ENCODE measurements at places on chromosomes 11 and 22.
A peak's percentile ranks its signal among the peaks of the same experiment; 100 is the strongest.

DNA sequence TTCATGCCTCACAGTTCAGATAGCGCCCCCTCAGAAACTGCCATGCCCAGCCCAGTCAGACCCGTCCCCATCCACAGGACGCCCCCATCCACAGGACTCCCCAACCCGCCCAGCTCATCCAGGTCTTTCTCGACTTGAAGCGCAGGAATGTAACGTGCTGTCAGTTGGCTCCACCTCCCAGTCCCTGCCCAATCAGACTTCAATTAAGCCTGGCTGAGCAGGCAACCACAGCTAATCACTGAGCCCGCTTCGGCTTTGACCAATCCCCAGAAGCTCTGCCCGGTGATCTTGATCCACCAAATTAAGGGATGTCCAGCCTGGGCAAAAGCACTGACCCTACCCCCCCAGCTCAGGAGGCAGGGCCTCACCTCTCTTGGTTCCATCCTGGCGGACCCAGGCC is 10.5 kb upstream of the MFNG start:
- no peak for DNase-seq

- peak; percentile 59 for DNase-seq
These were observed 36.6 kb downstream of the APOL3 start for GRCh38 chr22:36123673-36124630.

GRCh38 chr11:103806130-103806895 is 230.1 kb upstream of the DDI1 start:
- no peak for DNase-seq

DNA sequence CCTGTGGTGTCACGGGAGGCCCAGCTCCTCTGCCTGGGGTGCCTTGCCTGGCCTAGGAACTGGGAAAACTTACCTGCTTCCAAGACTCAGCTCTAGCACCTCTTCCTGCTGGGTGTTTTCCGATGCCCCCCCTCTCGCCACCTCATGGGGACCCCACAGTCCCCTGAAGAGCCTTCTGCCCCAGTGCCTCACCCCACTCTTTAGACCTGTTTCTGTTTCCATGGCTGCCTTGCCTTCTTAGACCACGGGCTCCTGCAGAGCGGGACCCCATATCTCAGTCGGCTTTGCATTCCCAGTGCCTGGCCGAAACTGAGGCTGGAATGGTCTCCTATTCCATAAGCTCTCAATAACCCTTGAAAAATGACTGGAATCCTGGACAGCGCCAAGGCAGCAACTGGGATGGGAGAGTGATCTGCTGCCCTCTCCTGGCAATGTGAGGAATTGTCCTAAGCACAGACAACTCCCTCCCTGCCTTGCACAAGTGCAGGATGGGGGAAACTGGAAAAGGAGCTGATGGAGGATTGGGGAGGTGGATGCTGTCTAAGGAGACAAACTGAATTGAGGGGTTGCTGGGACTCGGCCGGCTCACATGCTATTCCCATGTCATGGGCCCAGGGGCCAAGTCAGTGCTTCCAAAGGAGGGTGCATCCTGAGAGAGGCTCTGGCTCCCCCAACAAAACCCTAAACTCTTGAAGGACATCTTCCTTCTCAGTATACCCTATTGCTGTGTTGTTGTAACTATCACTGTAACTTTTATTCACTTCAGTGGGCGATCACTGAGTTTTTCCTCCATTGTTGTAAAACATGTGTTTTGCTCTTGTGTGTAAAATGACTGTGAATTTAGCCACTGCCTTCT is 26.6 kb upstream of the IL17RA start:
- DNase-seq: no peak

DNA sequence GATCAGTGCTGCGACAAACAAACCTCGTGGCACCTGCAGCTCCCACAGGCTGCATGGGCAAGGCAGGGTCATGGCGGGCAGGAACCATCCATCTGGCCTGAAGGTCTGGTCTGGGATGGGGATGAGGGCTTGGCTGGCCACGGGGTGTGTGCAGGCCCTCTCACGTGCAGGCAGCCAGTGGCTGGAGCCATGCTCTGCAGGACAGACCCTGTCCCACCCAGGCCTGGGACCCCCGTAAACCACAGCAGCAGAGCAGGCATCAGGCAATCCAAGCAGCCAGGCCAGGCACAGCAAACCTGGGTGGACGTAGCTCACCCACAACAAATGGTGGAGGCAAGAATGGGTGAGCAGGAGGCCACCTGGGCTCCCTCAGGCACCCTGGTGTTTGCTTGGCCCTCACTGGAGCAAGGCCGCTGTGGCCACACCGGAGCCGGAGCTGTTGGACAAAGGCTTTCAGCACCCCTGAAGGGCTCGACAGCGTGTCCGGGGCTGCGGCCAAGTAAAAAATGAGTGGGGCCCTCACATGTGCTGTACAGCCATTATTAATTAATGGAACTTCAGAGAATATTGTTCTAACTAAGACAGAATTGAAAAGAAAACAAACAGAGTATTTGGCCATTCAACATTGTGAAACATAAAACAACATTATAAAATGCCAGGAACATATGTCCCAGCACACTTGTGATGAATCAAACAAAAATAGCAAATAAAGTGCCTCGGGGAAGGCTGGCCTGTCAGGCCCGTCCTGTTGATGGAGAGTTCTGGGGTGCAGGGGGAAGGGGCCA is 24.0 kb upstream of the GNB1L start:
- DNase-seq: no peak

DNA sequence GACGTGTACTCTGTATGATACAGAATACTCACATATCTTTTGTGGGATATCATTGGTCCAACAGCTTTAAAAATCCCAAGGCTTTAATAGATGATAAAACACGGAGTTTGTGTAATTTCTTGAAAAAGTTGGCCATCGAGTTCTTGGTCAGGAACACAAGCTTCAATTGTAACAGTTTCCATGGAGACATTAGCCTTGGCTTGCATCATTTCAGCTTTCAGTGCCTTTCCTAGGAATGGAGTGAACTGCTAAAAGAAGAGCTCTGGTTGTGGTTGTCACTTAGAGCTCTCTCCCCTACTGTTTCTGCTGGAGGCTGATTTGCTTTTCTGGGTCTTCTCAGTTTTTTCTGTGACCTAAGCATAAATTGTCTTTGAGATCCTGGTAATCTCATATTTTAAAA is 14.2 kb downstream of the BMAL1 start:
- no peak for DNase-seq

GRCh38 chr11:64523456-64524157 is 67.4 kb upstream of the SLC22A12 start:
- DNase-seq: no peak

DNA sequence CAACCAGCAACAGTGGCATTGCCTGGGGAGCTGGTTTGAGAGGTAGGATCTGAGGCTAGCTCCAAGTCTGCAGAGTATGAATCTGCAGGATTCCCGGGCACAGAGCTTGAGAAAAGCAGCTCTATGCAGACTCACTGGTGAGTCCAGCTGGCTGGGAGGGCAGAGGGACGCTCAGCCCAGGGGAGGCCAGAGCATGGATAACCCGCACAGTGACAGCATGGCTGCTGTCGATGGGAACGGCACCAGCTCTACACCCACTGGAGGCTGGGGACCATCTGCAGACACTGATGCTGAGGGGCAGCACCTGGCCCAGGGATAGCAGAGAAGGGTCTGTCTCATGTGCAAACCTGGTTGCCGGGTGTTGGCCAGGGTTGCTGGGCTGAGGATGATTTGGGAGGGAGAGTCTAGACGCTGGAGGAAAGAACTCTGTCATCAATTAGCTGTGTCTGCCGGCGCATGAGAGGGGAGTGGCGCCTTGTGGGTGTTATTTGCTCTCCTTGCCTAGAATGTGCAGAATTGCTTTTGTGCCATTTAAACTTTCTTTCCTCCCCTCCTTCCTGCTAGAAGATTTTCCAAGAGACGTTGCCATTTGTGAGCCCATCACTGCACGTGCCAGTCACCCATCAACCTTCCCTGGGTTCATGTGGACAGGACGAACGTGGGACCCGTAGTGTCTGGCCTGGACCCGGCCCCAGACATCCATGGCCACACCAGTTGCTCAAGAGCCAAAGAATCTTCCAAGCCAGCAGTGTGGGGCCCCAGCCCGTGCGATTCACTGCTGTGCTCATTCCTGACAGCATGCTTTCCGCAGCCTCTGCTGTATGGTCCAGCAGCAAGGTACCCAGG is 19.1 kb upstream of the LINC01488 start:
- DNase-seq: no peak

Measured in esophagus squamous epithelium (tissue), 5 donors.